NCI-H1436 treated with DMSO at 0.1 percent for 48 hours (cell line): ENCODE measurements at places on chromosomes 2 and 18.

DNA sequence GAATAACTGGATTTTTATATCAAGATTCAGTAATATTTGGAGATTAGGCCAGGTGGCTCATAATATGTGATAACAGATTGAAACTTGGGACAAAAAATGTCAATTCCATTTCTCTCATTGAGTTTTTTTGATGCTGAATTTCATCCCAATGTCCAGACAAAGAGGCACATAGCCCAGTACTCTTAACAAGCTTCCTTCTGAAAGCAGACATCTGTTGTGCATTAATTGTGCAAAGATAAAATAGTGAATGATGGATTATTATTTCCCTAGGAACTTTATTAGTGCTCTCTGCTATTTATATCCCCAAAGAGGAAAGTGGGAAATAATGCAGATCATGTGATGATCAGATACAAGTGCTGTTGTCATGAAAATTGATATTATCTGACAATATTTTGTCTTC is 234.1 kb downstream of the CCDC102B start:
- DNase-seq, result no peak

DNA sequence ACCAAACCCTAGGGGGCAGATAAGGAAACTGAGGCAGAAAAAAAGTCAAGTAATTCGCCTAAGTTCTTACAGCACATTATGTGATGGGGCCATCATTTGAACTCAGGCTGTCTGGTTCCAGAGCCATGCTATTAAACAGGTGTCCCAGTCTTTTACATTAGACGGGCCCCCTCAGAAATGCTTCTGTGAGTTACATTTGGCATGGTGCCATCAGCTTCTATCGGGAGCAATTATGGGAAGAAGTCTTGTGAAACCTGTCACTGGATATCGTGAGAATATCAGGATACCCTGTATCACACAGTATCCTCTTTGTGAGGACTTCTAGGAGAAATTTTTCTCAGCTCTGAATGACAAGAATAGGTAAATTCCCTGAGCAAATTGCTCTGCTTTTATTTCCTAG is 143.7 kb upstream of the NOSTRIN start:
- no peak for DNase-seq

DNA sequence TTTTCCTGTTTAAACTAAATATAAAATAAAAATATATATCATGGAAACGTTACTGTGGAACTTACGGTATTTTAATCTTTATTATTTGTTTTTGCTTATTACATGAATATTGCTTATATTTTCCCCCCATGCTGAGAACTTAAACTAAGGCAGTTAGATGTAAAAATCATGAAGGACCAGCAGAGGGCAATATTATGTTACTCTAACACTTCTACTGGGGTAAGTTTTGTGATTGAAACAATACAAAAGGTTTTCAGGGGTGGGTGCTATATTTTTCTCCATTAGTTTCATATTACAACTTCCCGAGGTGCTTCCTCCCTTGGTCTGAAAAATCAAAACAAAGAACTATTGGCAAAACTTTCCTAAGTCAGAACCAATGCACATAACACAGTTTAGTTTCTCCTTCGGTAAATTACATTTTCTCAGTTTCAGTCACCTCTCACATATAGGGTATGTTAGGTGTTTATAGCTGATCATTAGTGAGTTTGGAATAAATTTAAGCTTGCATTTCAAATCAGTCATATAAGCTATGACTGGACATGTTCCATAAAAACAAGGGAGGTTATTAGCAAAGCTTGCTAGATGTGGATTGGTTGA is 54.8 kb downstream of the ZNF407 start:
- peak; percentile 6 for DNase-seq

DNA sequence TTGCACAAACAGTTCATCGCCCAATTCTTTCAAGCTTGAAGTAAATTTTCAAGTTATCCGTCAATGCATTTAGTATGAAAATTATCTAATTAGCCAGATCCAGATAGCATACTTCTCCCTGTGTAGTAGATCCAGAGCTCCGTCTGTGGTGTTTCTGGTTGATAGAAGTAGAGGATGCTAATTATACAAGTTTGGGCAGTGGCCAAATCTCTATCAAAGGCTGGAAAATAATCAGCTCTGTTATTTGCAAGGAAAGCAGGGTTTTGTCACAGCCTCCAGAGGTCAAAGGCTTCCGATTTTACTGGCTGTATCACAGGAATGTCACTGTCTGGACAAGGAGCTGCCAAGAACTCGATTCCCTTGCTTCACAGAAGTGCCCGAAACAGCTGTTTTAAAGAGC is 28.6 kb downstream of the LRRC30 start:
- DNase-seq, result no peak

DNA sequence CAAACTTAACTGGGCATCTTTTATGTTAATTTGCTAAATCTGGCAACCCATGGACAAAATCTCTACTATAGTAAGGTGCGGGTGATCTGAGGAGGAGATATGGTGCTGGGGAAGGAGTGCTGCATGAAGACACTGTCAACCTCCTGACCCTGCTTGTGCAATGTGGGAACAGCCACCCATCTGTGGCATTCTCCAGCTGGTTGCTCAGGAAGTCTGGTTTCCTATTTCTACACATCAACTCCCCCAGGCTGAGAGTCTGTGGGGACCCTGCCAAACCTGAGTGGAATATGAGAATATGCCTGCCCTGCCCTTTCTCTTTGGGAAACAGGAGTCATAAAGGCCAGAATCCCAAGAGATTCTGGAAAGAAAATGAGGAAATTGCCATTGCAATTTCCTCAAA is 60.1 kb upstream of the PAX3 start:
- no peak for DNase-seq

DNA sequence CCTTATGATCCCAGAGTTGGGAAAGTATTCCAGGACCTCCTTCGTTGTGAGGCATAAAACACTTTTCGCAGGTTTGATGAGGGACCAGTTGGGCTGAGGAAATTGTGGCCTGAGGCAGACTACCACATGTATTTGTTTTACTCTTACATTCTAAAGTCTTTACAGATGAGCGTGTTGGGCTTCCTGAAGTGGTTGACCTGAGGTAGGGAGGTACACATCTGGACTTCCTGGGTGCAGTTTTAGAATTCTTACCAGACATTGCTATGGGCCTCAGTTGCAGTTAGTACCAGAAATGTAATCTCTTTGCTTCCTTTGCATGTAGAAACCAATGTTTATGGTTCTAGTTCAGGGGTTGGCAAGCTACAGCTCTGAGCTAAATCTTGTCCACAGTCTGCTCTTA is 48.7 kb downstream of the COA5 start:
- no peak for DNase-seq

DNA sequence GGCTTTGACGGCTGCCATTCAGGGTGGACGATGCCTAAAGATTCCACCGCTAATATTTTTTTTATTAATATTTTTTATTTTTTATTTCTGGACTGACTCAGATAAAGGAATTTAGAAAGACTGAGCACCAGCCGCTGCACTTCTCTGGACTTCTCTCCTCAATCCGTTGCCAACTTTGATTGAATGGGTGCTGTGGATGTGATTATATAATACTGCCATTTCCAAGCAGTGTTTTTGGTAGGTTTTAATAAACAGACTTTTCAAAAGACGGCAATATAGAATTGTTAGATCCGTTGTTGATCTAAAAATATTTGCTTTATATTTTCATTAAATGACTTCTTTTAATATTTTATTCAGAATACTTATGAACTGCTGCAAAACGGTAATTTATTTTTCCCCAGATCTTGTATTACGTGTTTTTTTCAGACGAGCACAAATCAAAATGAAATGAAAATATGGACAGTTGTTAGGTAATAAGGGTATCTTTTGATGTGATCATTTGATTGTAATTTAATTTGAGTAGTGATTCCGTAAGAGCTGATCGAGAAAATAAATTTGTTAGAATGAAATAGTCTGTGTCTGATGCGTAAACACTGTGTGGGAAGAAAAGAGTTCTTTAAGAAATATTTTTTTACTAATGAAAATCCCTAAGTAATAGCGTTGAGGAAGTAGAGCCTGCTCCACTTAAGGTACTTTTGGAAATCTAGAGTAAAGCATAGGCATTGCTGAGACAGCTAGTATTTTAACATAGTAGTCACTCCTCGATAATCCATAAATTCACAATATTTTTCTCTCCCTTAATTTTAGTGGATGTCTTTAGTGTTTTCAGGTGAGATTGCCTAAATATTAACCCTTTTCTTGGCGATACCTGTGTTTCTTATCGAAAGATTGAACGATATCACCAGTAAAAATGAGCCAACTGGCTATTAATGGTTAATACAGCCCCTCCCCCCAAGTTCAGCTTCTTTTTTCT is 4.4 kb downstream of the POU3F3 start:
- no peak for DNase-seq

GRCh38 chr2:109098251-109098920 is 30.6 kb upstream of the SH3RF3 start:
- no peak for DNase-seq

- no peak for DNase-seq
These were observed 118.7 kb downstream of the HAUS1 start for GRCh38 chr18:46222710-46223360.

- DNase-seq, result no peak
These were observed 59.7 kb downstream of the XDH start for GRCh38 chr2:31354837-31355236.

GRCh38 chr18:70420146-70420898 is 131.5 kb downstream of the SOCS6 start:
- DNase-seq, result no peak

DNA sequence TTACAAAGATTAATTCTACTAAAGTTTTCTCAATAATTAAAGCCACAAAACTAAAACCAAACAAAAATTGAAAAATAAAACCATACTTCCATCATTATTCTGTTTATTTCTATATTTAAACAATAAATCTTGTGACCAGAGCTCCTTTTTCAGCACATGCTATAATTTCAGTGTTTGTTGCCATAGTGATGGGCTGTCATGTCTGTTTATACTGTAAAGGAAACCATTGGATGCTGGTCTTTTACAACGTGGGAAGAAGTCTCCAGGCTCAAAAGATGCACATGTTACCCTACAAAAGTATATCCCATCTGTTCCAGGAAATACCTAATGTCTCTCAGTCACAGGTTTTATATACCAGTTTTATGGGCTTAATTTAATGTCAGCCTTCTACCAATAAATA is 100.1 kb upstream of the MC2R start:
- no peak for DNase-seq

DNA sequence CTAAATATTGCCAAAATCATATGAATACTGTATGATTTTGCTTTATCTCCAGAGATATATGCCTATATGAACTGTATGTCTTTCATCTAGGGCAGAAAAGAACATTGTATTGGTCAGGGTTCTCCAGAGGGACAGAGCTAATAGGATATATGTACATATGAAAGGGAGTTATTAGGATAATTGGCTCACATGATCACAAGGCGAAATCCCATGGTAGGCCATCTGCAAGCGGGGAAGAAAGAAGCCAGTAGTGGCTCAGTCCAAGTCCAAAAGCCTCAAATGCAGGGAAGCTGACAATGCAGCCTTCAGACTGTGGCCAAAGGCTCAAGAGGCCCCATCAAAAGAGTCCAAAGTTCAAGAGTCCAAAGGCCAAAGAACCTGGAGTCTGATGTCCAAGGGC is 209.9 kb downstream of the RNF144A start:
- no peak for DNase-seq

GRCh38 chr2:95359031-95359430 is 43.5 kb upstream of the FAHD2A start:
- DNase-seq, result no peak

- no peak for DNase-seq
These were observed 48.1 kb downstream of the MERTK start for GRCh38 chr2:111946294-111947114.
